Stimulated activated CD8-positive, alpha-beta memory T cell treated with anti-CD3 and anti-CD28 coated beads, Interleukin-7, amount 100 ng/mL, for 48 hours (primary cell): ENCODE measurements at places on chromosomes 6 and 20.

- DNase-seq: no peak
Observed at GRCh38 chr6:52416629-52417151, 3.5 kb upstream of the EFHC1 start.

- no peak for DNase-seq
Observed at GRCh38 chr6:43773980-43774775, 4.2 kb downstream of the VEGFA start.

DNA sequence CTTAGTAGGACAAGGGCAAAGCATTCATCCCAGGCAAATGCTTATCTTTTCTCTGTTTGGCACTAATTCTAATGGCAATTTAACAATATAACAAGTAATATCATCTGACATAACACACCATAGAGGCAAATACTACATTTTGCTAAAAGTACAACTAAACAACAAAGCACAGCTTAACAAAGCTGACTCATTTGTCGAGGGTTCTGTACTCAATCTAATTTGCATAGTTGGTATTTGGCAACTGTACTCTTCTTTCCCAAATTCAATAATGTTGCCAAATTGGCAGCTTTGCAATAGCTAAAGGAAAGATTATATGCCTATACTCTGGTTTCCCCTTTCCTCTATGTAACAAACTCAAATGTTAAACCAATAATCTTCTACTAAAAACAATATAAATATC is 461.0 kb downstream of the PKHD1 start:
- no peak for DNase-seq

DNA sequence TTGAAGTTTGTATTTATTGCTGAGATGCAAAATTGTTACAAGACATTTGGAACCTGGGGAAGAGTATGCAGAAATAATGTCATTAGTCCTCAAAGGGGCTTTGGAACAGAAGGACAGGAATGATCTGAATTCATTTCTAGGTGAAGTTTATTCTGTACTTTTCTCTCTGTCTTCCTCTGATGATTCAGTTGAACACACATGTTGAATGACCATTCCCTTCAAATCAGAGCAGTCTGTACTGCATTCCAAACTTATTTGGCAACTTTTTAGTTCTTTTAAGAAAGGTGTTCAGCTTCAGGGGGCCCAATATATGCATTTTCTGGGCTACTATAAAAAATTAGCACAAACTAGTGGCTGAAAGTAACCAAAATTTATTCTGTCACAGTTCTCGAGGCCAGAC is 213.9 kb upstream of the LAMP5 start:
- no peak for DNase-seq

DNA sequence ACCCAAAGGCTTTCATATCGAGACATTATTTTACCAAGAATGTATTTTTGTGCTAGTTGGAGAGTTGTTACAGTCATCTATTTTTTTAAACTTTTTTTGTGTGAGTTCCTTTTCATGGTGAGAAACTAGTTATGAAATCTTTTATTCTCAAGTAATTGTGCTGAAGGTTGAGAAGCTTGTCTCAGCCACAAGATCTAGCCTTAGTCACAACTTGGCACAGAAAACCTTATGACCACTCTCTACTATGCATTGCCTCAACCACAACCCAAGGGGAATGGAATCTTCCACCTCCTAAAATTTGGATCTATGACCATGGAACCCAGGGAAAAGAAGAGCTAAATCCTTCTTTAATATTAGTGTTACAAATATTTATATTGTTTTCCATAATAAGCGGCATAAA is 58.5 kb downstream of the HS3ST5 start:
- no peak for DNase-seq

- no peak for DNase-seq
Observed at GRCh38 chr20:43681991-43682410, 15.1 kb downstream of the MYBL2 start.

DNA sequence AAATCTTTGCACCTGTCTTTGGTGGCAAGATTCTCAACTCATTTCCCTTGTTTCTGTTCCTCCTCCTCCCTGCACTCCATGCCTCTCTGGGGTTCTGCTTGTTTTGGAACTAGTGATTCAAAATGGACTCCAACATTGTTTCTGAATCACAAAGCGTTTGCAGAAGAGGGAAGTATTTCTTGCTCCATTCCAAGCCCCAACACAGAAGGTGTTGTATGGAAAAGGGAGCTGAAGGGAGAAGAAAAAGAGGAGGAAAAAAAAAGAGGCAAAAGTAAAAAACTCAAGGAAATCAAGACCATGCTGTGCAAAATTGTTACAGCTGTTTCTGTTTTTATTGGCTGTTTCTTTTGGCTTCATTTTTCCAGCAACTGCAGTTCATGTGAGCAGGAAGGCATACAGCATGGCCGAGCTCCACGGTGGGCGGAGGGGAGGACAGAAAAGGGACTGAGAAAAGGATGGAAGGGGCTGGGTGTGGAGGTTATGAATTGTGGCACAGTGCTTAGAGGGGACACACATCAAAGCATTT is 66.9 kb upstream of the PRL start:
- DNase-seq: no peak

- DNase-seq: no peak
Observed at GRCh38 chr20:53088786-53089185, 116.6 kb downstream of the TSHZ2 start.

- no peak for DNase-seq
Observed at GRCh38 chr6:109456111-109456583, 575 bp upstream of the MICAL1 start.

GRCh38 chr20:45507011-45507820 is 8.2 kb downstream of the SPINT3 start:
- DNase-seq: no peak

DNA sequence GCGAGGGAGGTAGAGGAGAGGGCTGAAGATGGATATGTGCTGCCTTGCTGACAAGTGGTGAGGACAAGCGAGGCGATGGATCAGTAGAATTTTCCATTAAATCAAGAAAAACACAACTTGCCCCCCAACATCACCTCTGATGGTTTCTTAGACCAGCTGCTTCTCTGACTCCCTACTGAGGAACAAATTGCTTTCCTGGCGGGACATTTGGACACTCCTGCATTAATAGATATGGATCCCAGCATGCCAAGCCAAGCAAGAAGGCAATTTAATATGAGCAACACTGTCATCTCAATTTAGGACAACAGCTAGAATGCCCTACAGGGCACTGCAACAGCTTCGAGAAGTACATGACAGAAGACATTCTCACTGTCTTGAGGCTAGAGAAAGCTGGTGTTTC is 248.4 kb upstream of the AGPAT4 start:
- DNase-seq: no peak

DNA sequence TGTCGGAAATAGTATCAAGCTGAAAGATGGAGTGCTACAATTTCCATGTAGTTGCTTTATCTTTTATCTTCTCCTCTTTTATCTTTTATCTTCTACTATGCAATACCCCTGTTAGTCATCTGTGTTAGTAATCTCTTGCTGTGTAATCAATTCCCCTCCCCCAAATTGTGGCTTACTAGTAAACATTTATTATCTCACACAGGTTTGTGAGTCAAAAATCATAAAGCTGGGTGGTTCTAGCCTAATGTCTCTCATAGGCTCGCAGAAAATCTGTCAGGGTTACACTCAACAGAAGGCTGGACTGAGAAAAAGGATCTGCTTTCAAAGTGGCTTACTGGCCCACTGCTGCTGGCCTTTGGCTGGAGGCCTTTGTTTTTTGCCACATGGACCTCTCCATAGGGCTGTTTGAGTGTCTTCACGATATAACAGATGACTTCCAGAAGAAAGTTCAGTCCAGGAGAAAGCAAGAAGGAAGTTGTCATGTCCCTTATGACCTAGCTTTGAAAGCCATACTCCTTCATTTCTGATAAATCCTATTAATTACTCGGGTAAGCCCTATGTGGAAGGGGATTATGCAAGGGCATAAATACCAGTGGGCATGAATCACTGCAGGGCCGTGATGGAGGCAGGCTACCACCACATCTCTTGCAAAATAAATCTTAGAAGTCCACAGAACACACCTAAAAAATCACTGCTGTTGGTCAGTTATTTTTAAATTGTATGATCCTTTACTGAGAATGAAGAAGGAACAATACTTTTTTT is 24.5 kb upstream of the PTCHD4 start:
- DNase-seq: no peak

GRCh38 chr6:121597654-121598053 is 162.2 kb downstream of the GJA1 start:
- DNase-seq: no peak

DNA sequence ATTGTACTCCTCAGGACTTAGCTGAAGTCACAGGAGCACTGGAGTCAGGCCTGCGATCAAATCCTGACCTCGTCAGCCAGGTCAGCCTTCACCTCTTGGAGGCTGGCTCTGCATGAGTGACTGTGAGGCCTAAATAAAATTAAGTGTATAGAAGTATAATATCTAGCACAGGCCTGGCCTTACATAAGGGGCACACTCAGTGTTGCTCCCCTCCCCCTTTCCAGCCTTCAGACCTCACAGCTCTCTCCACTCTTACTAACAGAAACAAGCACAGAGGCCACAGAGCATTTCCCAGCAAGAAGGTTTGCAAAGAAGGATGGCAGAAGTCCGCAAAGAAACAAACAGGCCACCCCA is 84.8 kb downstream of the TRERF1 start:
- DNase-seq: no peak

GRCh38 chr6:32118782-32119628 is 9.0 kb downstream of the ATF6B start:
- peak; percentile 35 for DNase-seq

DNA sequence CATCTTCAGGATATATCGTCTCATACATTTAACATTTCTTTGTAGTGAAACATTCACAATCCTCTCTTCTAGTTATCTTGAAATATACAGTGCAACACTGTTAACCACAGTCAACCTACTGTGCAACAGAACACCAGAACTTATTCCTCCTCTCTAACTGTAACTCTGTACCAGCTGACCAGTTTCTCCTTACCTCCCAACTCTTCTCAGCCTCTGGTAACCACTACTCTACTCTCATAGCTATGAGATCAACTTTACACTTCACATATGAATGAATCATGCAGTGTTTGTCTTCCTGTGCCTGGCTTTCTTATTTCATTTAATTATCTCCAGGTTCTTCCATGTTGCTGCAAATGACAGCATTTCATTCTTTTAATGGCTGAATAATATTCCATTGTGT is 337.6 kb downstream of the BTBD9 start:
- no peak for DNase-seq

DNA sequence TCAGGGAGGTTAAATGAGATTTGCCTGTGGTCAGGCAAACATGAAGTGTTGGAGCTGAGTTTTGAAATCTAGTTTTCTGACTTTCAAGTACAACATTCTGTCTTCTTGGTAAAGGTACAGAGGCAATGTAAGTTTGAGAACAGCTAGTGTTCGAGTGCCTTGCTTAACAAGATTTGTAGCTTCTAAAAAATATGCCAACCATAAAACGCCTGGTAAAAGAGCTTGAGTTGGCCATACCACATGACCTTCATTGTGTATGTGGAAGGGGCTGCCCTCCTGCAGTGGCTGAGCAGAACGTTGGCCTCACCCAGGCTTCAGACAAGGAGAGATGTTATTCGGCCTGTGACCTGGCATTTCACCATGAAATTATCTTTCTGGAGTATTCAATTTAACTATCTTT is 86.5 kb downstream of the MAP7 start:
- no peak for DNase-seq

DNA sequence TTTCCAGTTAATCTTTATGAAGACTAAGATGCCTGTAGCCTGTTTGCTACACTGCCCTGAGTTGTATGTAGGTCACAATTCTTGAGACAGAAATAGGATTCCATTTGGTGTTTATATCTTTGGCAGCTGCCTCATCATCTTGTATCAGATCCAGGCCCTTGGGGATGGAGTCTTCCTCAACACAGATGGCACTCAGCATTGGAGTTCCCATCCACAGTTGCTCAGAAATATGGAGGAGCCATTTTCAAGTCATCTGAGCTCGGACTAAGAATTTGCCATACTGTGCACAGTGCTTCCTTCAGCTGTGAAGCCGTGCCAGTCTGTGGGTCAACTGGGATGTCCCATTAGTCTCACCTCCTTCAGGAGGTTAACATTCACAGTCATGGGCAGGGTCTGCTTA is 156.6 kb downstream of the ZDHHC14 start:
- DNase-seq: no peak
